ENCODE measurements at places on chromosomes 2 and 18. TPM values are rescaled to one million over a fixed set of nuclear protein-coding genes. Genes with fewer than 3 reads are reported as not detected.

GRCh38 chr2:66604976-66605375, 170.1 kb downstream of the MEIS1 start:
- DNase-seq = no peak

GRCh38 chr2:158829167-158829566, 34.0 kb downstream of the DAPL1 start:
- no peak for DNase-seq

DNA sequence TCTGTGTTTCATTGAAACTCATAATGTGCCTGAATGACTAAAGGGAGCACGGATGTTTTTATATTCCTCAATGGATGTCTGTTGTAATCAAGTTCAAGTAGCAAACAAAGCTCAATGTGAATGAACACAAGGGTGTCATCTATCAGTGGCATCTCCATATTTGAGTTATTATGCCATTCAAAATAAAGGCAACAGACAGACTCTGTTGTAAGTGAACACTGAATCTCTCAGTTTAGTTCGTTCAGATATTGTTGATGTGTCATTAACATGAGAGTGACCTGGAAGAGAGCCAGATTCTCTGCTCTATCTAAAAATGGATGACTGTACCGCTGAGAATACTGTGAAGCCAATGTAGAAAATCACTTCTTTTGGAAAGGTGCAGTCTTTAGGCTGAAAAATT, 118.7 kb downstream of the NUP35 start:
- DNase-seq = no peak

- DNase-seq = no peak
Observed at GRCh38 chr2:239239607-239240413, 161.0 kb downstream of the HDAC4 start.

DNA sequence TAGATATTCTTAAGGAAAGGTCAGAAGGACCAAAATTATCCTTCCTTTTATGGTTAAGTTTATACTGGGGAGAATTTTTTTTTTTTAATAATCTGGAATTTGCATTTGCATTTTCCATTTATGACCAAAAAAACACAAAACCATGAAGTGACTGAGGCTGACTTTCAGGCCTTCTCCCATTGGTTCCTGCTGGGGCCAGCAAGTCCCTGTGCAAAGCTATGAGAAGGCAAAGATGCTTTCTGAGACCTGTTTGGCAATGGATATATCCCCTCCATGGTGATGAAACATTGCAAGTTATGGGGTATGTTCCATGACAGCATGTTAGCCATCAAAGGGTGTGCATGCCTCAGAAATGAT, 60.8 kb downstream of the KIAA2012 start:
- DNase-seq = no peak

- no peak for DNase-seq
Observed at GRCh38 chr18:37243741-37244140, 321.9 kb downstream of the CELF4 start.

- no peak for DNase-seq
Observed at GRCh38 chr18:13207294-13207693, 11.3 kb upstream of the LDLRAD4 start.

ZNF892 gene
- 4.9 TPM for polyA plus RNA-seq

DSC2 gene
- 42.9 TPM for polyA plus RNA-seq
